Ascending aorta (tissue), 2 donors: ENCODE measurements at places on chromosomes 6 and 20.

GRCh38 chr6:63705707-63706106 lies 70.1 kb downstream of the PHF3 start:
- H3K27me3 ChIP-seq = no peaks in the 10 kb centered on the region
- peaks cover 42% of the 10 kb centered on the region for H3K36me3 ChIP-seq
- no peak overlapping the region for H3K27ac ChIP-seq
- no peak for DNase-seq
- H3K4me3 ChIP-seq = no peak overlapping the region

DNA sequence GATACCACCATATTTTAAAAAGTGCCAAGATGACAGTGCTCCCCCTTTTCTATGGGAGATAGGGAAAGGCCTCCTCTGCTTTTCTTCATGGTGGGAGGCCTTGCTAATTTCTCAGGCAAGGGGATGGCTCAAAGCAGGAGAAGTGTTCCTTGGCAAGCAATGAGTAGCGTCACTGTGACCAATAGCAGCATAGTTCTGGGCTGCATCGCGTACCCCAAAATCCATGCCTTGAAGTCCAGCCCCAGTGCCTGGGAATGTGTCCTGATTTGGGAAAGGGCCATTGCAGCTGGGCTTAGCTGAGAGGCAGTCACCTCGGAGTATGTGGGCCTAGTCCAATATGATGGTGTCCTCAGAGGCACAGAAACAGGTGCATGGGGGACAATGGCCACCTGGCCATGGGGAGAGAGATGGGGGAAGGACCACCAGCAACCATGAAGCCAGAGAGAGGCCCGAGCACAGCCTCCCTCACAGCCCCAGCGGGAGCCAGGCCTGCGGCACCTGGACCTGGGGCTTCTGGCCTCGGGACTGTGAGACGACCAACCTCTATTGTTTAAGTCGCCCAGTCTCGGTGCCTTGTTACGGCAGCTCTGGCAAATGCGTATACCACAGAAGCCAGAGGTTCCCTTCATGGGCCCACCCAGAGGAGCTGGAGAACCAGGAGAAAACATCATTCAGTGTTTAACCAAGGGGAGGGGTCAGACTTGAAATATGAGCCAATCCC lies 153.1 kb upstream of the RPS6KA2 start:
- no peaks in the 10 kb centered on the region for H3K36me3 ChIP-seq
- no peak overlapping the region for H3K27ac ChIP-seq
- H3K27me3 ChIP-seq = no peaks in the 10 kb centered on the region
- no peak overlapping the region for H3K4me3 ChIP-seq
- DNase-seq = no peak
- no peaks in the 10 kb centered on the region for H3K4me1 ChIP-seq

GRCh38 chr20:58669287-58670006 lies 18.4 kb downstream of the STX16 start:
- no peaks in the 10 kb centered on the region for H3K27me3 ChIP-seq
- no peak overlapping the region for H3K27ac ChIP-seq
- H3K36me3 ChIP-seq = peaks cover 59% of the 10 kb centered on the region

GRCh38 chr6:83433177-83433576 lies 2.3 kb upstream of the ME1 start:
- no peaks in the 10 kb centered on the region for H3K4me1 ChIP-seq
- no peak overlapping the region for H3K4me3 ChIP-seq
- DNase-seq = no peak
- H3K27ac ChIP-seq = no peak overlapping the region
- no peaks in the 10 kb centered on the region for H3K36me3 ChIP-seq

GRCh38 chr6:136210398-136211165 lies 39.5 kb downstream of the MTFR2 start:
- DNase-seq = no peak
- no peak overlapping the region for H3K4me3 ChIP-seq
- H3K27ac ChIP-seq = no peak overlapping the region

GRCh38 chr6:13511913-13512717 lies 24.7 kb upstream of the GFOD1 start:
- H3K36me3 ChIP-seq = no peaks in the 10 kb centered on the region
- DNase-seq = no peak

DNA sequence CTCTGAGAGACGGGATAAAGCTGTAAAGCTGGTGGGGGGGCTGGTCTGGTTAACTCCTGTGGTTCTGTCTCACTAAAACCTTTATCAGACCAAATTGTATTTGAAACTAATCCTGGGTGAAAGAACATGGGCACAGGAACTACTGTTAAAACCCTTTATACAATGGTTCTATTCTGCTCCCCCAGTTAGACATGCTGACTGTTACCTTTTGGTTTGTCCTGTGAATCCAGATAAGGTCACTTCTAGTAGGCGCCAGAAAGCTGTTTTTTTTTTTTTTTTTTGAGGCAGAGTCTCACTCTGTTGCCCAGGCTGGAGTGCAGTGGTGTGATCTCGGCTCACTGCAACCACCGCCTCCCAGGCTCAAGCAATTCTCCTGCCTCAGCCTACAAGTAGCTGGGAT lies 29.7 kb downstream of the GSTA4 start:
- no peaks in the 10 kb centered on the region for H3K4me1 ChIP-seq
- no peak overlapping the region for H3K4me3 ChIP-seq
- no peak for DNase-seq
- no peak overlapping the region for H3K27ac ChIP-seq

DNA sequence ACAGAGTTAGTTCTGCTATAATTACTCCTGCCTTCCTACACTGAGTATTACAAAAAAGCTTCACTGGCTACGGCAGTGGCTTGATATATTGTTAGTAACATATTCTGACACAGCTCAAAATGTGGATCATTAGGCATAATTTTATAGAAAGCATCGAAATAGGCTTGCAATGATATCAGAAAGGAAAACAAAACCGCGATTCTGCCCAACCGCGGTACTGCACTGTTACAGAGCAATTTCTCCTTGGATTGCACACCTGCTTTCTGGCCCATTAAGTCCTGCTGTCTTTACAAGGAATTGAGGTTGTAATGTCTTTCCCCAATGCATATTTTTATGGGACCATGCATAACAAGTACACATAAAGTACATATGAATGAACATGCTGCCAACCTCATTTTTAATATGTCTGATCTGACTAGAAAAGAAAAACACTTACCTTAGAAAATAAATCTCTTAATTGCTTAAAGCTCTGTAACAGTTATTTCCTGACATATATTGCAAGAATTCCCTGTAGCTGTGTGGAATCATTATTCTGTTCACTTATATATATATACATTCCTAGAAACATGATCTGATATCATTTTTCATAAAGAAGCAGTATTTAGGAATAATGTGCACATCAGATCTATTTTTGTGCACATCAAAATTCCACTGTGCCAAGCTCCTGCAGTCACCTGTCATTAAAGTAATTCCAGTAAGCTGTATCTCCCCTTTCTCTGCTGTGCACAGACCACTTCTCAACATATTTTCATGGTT lies 763.9 kb downstream of the HACE1 start:
- no peak overlapping the region for H3K4me3 ChIP-seq
- DNase-seq = no peak
- H3K27me3 ChIP-seq = no peaks in the 10 kb centered on the region
- H3K4me1 ChIP-seq = no peaks in the 10 kb centered on the region

GRCh38 chr6:41770381-41771057 lies 9.2 kb downstream of the FRS3 start:
- H3K4me3 ChIP-seq = no peak overlapping the region
- peaks cover 49% of the 10 kb centered on the region for H3K36me3 ChIP-seq
- H3K27ac ChIP-seq = no peak overlapping the region
- H3K4me1 ChIP-seq = no peaks in the 10 kb centered on the region
- no peak for DNase-seq
